ENCODE measurements at places on chromosomes 7 and 10.
A peak's percentile ranks its signal among the peaks of the same experiment; 100 is the strongest.

DNA sequence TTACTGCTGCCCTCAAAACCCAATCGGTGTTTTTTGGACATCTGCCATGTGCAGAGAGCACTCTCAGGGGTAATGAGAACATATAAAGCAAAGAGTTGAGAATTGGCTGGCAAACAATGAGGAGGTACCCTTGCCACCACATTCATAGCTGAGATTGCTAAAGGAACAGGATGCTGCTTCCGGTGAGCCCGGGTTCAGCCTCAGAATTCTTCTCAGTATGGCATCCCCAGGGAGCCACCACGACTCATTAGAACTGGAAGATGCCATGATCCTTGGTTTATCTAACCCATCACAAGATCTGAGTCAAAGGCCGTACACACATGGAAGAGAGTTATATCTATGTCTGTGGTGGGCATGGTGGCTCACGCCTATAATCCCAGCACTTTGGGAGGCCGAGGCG lies 174.4 kb downstream of the ARID5B start:
- no peak for DNase-seq

GRCh38 chr7:133910761-133911160 lies 216.4 kb upstream of the LRGUK start:
- DNase-seq: no peak

DNA sequence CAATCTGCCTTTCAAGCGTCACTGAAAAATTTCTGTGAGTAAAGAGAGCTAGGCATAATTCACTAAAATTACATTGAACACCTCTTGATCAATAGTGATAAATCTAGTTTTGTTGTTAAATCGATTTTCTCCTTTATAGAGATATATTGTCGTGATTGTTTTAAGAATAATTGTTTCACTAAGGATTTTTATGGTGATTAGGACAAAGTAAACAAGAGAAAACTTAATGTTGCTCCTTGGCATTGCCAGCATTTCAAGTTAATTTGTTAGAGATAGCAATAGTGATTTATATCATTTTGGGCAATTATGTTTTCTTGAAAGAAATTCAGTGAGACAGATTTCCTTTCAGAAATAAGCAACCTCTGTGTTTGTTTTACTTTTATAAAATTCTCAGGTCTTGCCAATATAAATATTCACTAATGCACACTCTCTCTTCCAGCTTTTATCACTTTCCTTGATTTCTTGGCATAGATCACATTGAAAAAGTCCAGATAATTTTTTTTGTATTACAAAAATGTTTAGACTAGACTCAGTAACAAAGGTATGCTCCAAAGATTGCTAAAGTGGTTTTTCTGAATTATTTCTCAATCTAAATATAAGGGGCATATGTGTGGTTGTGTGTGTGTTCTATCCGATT lies 538.7 kb downstream of the TFEC start:
- no peak for DNase-seq

DNA sequence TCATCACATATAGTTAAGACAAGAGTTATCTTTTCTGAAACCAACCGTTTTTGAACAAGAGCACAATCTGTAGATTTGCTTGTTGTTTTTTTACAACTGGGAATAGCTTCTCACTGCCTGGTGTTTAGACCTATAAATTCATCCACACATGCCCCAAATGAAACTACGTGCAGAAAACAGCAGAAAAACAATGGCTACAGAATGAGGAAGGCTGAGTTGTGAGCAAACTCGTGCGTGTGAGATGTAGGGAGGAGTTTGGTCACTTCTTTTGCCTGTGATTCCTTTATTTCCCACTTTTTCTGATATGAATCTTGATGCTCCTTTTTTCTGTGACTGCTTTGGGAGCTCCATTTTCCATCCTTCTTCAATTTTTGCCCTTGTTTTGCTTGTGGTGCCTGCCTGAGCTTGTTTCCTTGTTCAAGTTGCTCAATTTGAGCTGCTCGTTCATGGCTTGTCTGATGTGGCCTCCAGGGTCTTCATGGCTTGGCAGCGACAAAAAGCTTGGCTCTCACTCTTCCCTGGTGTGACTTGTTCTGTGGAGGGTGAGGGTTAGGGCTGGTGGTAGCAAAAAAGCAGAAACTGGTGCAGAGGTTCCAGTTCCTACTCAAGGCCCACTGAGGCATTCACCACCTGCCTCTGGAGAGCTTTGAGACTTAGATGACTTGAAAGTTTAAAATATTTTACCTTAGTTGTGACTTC lies 76.9 kb downstream of the ZNF365 start:
- no peak for DNase-seq

GRCh38 chr7:21125297-21125696 lies 302.6 kb upstream of the SP4 start:
- no peak for DNase-seq

- DNase-seq: no peak
Measured at GRCh38 chr7:134827889-134828288, 48.5 kb downstream of the CALD1 start.

DNA sequence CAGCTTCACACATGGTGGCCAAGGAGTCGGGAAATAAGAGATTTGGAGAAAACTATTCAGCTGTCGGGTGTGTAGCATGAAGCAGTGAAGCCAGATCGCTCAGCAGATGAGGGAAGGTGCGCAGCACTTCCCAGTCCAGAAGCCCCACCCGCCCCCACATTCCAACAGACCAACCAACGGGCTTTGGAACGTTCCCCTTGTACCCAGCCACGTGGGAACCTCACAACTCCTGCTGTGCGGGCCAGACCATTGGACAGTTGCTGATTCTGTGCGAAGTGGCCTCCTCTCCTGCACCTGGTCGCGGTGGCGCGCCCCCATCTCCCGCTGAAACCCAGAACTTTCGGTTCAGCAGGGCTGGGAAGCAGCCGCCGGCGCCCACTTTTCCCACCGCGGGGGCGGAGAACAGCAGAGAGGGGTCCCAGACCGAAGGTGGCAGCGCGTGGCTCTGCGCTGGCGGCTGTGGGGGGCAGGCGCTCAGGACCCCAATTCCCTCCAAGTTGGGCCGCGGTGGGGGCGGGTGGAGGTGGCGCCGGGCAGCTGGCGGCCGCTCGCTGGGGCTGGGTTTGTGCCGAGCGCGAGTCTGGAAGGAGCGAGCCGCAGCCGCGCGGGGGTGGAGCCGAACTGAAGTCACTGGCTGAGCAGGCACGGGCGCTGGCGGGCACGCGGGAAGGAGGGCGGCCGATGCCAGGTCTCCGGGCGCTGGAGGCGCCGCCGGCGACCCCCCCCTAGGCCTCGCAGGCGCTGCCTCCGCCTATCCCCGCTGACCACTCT lies 1301.5 kb upstream of the SORCS1 start:
- no peak for DNase-seq

DNA sequence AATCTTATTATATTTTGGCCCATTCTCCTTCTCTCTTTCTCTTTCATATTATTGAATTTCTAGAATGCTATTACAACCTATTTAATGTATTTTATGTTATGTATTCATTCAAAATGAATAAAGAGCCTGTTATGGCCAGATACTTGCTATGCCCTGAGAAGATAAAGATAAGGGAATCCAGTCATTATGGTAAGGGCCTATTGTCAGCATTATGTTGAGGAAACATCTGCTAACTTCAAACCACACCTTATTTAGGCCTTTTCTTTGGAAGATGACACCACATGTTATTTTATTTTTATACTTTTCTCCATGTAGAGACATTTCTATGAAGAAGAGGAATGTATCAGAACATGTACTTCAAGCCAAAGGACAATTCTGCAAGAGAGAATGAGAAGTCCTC lies 60.5 kb upstream of the MPP7 start:
- no peak for DNase-seq

DNA sequence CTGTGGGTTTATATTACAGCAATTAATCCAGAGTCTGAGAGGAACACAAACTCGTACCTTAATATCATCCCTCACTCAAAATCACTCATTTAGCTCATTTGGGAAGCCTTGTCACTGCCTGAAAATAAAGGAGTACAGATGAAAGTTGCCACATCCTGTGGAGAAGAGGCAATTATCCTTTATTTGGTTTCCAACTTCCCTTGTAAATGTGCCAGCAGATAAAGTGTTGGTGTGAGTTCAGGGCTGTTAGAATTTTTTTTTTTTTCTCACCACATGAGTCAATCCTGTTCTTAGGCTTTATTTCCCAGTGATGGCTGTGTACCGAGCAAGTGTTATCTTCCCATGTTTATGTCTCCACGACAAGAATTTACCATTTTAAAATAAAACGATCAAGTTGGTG lies 99.0 kb upstream of the SMIM30 start:
- DNase-seq: no peak

- DNase-seq: no peak
Measured at GRCh38 chr10:5282137-5282536, 82.6 kb upstream of the UCN3 start.

- DNase-seq: no peak
Measured at GRCh38 chr7:149475121-149476045, 14.5 kb upstream of the ZNF777 start.

- DNase-seq: no peak
Measured at GRCh38 chr7:67451306-67451705, 454.7 kb downstream of the TYW1 start.

GRCh38 chr7:30799206-30799975 lies 28.2 kb downstream of the MINDY4 start:
- no peak for DNase-seq

GRCh38 chr10:19451937-19452336 lies 364.3 kb upstream of the PLXDC2 start:
- DNase-seq: no peak

DNA sequence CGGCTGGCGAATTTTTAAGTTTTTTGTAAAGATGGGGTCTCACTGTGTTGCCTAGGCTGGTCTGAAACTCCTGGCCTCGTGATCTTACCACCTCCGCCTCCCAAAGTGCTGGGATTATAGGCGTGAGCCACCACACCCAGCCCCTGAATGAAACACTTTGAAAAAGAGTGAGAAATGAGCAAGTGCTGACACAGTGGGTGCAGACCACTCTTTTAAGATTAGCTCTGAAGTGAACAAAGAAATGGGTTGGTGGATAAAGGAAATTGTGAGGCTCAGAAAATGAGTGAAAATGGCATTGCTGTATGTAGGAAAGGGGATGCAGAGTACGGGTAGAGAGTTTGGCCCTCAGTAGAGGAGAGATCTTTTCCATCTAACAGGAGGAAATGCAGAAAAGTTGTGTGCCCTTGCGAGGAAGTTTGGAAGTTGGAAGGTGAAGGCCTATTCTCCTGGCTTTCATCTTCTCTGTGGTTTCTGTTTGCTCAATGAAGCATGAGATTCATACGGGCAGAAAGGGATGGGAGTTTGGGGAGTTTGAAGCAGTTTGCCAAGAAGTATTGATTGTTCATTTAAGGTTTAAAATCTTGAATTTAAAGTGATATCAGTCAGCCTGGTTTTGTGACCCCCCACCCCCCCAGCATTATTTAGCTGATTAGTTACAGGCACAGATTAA lies 11.0 kb downstream of the MAPK8 start:
- no peak for DNase-seq

- no peak for DNase-seq
Measured at GRCh38 chr10:23325132-23325531, 19.5 kb downstream of the C10orf67 start.

DNA sequence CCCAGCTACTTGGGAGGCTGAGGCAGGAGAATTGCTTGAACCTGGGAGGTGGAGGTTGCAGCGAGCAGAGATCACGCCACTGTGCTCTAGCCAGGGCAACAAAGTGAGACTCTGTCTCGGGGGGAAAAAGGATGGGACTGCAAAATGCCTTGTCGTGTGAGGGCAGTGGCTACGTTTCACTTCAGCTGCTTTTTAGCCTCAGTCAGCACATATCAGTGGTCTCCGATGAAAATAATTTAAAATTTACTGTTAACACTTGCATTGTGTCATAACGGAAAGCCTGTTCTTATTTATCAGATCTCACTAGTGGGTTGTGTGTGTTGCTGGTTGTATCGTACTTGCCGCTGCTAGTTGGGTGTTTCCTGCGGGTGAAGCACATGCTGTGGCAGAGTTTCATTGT lies 61.9 kb downstream of the RBM33 start:
- no peak for DNase-seq

- no peak for DNase-seq
Measured at GRCh38 chr7:143924851-143925250, 10.2 kb upstream of the OR2F2 start.

GRCh38 chr7:130649004-130649790 lies 19.4 kb downstream of the COPG2 start:
- DNase-seq: no peak

DNA sequence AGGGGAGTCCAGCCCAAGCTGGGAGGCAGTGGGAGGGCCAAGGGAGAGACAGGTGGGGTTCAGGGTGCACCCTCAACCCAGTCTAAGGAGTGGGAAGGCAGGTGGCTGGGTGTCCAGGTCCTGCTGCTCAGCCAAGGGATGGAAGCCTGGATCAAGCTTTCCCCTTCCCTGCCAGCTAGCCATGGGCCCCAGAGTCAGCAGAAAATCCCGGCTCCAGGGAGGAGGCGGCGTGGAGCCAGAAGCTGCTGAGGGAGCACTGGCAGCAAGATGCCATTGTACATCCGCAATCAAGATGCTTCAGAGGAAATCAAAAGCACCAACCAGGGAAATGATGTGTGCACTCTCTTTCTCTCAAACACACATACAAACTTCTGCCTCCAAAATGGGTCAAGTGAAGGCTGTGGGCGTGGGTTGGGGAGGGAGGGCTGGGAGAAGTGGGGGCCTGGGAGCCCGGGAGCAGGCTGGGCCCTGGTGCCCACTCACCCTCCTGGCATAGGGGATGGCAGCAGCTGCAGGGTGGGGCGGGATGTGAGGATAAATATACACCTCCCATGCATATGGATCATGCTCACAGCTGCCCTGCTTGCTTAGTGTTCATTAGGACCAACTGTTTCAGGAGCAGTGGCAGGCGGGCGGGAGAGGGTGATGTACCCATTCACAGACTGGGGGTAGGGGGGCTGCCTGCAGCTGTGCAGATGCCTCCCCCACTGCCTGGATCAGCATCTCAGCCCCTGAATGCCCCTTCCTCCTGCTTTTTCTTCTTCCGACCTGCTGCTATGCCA lies 24.2 kb downstream of the TRIM8 start:
- no peak for DNase-seq

DNA sequence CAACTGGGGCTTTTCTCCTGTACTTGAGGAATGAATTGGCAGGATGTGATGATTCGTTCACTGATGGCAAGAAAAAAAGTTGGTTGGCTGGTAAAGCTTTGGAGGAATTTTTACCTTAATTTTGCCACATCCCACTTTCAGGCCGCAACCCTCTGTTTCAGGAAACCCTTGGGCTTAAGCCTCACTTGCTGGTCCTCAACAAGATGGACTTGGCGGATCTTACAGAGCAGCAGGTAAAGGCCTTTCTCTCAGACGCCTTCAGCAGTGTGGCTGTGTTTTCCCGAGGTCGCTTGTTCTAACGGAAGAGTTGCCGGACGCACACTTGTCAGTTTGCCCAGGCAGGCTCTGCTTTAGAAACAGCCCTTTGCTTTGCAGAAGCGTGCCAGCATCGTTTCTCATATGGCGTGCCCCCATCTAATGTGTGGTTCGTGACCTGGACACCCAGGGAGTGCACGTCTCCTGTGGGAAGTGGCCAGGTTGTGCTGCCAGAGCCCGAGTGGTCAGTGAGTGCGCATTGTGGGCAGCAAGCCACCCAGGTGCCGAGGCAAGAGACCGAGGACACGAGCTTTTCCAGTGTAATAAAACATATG lies 2.2 kb downstream of the MTG1 start:
- DNase-seq: peak; percentile 8

DNA sequence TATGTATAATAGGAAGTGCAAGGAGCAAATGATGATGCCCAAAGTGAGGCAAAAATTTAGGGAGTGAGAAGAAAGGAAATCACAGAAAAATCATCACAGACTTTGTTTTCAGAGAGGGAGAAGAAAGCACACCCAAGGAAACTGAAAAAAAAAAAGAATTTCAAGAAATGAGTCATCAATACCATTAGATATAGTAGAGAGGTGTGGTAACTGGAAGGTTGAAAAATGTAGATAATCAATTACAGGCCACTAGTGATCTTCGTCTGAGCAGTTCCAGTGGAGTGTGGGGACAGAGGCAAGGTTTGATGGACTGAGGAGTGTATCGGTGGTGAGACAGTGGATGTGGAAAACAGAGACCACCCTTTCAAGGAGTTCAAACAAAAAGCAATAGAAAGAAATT lies 31.7 kb downstream of the ASB4 start:
- DNase-seq: no peak
